ENCODE measurements at places on chromosomes 16 and 17.

GRCh38 chr16:87304951-87305350 lies 12.2 kb downstream of the C16orf95 start:
- no peak for DNase-seq

- DNase-seq = peak; percentile 87
Observed at GRCh38 chr16:49281843-49282642, 405 bp upstream of the CBLN1 start.

- no peak for DNase-seq
Observed at GRCh38 chr16:23320693-23321092, 18.6 kb downstream of the SCNN1B start.

GRCh38 chr16:67547423-67548264 lies 14.7 kb upstream of the CTCF start:
- peak; percentile 59 for DNase-seq

DNA sequence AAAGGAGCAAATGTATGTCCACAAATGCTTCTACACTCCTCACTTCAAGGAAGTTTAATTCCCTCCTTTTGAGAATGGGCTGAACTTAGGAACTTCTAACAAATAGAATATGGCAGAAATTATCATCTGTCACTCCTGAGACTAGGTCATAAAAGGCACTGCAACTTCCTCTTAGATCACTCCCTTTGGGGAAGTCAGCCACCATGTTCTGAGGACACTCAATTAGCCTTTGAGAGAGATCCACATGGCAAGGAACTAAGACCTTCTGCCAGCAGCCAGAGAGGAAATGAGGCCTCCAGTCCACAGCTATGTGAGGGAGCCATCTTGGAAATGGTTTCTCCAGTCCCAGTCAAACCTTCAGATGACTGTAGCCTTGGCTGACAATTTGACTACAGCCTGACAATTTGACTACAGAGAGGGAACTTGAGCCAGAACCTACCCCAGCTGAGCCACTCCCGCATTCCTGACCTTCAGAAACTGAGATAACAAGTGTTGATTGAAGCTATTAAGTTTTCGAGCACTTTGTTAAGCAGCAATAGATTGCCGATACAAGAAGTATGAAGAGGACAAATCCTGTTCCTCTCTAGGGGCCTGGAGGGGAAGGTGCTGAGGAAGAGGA lies 113.4 kb upstream of the SEC14L1 start:
- no peak for DNase-seq

GRCh38 chr17:33019161-33019890 lies 27.7 kb downstream of the SPACA3 start:
- DNase-seq = no peak

DNA sequence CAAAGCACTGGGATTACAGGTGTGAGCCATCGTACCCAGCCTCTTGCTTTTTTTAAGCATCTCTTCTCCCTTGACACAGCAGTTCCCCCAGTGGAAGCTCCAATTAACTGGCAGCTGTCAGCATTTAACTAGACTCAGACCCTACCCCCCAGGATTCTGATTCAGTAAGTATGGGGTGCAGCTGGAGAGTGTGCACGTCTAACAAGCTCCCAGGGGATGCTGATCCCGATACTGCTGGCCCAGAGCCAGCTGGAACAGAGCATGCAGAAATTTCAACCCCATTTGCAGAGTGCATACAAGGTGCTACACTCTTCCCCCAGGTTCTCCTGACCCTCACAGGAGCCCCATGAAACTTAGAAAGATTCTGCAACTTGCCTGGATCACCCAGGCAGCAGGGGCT lies 27.7 kb upstream of the BCO1 start:
- DNase-seq = no peak

- peak; percentile 90 for DNase-seq
Observed at GRCh38 chr16:3952737-3953131, 72.2 kb upstream of the CREBBP start.

DNA sequence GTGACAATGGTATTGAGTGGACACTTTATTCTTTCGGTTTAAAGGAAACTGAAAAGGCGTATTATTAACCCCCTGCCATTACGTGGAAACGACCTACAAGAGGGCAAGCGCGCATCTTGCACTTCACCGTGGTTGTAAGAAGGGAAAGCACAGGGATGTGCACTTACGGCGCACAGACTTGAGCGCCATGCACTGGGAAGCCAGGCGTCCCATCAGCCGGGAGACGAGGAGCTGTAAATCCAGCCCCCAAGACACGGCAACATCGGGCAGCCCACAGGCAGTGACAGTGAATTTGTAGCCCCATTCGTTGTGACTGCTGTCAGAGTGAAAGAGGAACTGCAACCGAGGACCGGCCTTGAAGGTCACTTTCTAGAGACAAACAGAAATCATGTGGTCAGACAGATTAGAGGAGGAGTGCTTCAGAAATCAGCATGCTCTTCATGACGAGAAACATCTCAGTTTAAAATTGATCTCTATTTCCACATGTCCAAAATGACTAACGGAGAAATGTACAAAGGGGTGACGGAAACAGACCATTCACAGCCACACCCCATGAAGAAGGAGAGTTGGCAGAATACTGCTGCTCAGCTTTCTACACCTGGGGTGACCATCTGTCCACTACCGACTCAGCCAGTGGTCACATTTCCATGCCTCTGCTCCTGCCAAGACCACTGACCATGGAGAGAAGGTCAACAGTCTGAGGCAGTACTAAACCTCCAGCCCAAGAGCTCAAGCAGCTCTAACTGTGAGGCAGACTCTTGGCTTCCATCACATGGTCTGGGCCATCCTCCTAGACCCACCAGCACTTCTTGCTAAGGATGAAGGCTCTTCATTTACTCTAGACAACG lies 68.6 kb downstream of the ZZEF1 start:
- DNase-seq = no peak

GRCh38 chr16:55901566-55902217 lies 26.5 kb upstream of the CES5A start:
- DNase-seq = no peak

DNA sequence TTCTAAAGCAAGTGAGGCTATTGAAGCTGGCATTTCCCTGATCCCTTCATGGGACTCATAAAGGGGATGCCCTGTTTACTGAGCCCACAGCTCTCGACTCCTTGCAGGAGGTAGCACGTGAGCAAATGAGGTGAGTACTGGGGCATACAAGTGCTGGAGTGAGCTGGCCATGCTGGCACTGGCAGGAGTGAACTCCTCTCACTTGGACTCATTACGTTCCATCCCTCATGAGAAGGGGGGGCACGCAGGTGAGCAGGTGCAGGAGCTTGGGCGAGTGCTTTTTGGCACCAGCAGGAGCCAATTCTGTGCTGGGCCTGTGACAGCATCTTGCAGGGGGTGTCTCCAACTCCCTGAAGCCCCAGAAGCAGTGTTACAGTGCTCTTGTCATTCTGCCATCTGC lies 337.1 kb upstream of the CA10 start:
- no peak for DNase-seq

DNA sequence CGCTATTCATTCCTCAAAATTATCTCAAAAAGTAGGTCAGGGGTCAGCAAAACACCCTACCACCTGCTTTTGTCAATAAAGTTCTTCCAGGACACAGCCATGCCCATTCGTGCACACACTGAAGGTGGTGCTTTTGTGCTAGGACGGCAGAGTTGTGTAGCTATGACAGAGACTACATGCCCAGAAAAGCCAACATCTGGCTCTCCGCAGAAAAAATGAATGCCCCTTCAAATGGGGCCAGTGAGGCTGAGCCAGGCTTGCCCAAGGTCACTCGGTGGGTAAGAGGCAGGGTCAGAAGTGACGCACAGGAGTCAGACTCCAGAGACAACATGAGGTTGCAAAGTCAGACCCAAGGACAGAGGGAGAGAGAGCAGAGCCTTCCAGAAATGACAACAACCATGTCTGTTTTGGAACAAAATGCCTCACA lies 200.1 kb downstream of the XYLT1 start:
- DNase-seq = no peak

DNA sequence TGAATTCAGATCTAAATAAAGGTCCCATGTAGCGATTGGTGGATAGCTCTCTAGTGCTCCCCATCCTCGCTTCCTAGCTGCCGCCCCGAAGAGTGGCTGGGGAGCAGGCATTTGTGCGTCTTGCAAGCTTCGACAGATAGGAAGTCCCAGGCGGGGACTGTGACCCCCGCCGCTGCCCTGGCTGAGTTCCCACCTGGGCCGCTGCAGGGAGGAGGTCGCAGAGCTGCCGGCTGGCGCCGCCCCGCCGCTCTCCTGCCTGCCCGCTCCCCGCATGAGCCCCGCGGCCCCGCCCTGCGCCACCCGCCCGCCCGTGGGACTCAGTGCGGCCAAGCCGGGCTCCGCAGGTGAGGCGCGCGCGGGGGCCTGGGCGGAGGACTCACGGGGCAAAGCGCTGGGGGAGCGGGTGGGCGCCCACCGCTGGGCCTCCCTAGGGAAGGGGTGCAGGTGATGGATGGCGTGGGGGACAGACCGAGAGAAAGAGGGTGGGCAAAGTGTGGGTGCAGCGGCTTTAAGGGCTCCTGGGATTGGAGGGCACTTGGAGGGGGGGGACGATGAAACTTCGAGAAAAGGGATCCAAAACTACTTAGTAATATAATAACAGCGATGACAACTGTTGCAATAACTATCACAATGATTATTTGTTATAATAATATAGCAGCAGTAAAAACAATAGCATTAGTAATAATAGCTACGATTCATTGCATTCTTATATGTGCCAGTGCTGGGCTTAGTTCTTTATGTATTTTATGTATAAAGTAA lies at the start of gene OTOA:
OTOA (plus strand) TSS at position 80 of the 759 bp plus-strand sequence. CDS start 14,547 bp downstream, outside the sequence.
- DNase-seq = no peak

DNA sequence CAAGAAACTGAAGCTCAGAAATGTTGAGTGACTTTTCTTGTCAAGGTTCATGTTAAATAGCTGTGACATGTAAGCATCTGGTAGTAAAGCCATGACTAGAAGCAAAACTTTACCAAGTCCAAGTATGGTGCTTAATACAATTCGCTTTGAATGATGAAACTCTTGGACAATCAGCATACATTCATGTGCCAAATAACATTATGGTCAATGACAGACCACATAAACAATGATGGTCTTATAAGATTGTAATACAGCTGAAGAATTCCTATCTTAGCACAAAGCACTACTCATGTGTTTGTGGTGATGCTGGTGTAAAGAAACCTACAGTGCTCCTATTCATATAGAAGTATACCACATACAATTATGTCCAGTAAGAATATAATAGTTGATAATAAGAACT lies 97.1 kb upstream of the RPRML start:
- no peak for DNase-seq

DNA sequence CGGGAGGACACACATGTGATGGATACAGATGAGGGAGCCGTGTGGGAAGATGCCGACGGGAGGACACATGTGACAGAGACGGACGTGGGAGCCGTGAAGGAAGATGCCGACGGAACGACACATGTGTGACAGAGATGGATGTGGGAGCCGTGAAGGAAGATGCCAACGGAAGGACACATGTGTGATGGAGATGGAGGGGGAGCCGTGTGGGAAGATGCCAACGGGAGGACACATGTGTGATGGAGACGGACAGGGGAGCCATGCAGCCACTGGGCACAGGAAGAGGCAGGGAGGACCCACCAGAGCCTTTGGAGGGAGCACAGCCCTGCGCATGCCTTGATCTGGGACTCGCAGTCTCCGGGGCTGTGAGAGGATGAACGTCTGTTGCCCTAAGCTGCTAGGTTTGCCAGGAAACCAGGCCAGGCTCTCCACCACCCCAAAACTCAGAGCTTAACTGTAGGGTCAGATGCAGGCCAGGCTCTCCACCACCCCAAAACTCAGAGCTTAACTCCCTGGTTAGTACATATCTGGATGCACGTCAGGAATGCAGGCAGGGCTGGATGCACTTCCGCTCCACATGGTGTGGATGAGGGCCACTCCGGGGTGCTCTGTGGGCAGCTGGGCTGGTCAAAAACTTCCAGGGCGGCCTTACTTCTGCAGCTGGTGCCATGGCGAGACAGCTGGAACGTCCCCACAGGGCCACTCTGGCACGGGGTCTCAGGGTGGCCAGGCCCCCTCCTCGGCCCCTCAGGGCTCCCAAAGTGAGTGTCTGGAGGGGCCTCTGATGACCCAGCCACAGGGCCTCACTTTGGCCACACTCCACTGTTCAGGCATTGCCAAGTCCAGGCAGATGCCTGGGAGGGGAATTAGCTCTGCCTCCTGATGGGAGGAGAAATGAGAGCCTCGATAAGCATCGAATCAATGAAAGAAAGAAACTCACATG lies 47.7 kb upstream of the ZNF469 start:
- DNase-seq = no peak

GRCh38 chr16:72029567-72030271 lies 21.2 kb downstream of the DHODH start:
- DNase-seq = no peak

- DNase-seq = no peak
Observed at GRCh38 chr17:40433551-40434415, 9.5 kb upstream of the IGFBP4 start.

DNA sequence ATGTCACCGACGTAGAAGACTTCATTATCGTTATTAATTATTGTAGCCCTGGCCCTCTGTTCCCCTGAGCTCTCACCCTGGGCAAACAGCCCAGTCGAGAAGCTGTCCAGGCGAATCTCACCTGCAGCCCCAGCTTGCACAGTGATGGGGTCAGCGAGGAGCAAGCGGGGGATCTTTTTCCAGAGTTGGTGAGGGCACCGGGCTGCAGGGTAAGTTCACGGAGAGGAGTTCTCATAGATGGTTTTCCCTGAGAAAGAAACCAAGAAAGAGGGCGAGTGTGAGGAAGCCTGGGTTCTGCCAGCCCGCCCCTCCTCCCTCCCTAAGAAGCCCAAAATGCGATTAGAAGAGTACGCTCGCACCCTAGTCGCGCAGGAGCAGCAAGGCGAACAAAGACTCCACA lies 436 bp downstream of the SPAG5 start:
- DNase-seq = no peak

DNA sequence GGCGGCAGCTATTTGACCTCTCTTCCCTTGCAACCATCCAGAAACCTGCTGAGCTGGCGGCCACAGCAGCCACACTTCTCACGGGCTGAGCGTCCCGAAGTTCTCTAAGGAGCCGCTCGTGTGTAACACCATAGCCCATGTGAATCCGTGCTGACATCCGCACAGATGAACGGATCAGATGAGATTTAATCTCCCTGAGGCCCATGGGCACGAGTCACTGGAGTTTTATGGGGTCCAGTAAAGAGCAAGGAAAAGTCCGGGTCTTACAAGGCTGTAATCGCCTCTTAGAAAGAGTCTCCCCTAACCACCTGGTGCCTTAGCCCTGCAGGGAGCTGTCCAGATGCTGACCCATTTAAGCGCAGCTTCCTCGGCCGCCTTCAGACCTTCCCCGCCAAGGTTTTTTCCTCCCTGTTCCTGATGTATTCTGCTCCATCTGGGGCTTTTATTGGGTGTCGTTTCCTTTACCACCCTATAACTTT lies 5.5 kb upstream of the CACNG5 start:
- peak; percentile 80 for DNase-seq

DNA sequence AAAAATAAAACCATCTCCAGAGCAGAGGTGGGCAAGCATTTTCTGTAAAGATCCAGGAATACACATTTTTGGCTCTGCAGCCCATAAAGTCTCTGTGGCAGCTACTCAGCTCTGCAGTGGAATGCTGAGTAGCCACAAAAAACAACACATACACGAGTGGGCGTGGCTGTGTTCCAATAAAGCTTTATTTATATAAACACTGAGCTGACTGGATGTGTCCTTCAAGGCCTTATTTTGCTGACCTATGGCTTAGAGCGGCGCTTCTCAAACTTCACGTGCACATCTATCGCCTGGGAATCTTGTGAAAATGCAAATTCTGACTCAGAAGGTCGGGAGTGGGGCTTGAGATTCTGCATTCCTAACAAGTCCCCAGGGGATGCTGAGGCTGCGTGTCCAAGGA lies 39.7 kb downstream of the XYLT1 start:
- no peak for DNase-seq

- DNase-seq = no peak
Observed at GRCh38 chr17:81271226-81271625, 23.9 kb downstream of the SLC38A10 start.

GRCh38 chr16:62954144-62955032 lies 918.1 kb upstream of the CDH8 start:
- no peak for DNase-seq

Data from femur (tissue), 1 donor.